Stimulated activated CD4-positive, alpha-beta T cell treated with anti-CD3 and anti-CD28 coated beads, Interleukin-1b, Interleukin-23, amount 100 ng/mL, for 1 hour (primary cell): ENCODE measurements at places on chromosomes 6 and 20.
A peak's percentile ranks its signal among the peaks of the same experiment; 100 is the strongest.

DNA sequence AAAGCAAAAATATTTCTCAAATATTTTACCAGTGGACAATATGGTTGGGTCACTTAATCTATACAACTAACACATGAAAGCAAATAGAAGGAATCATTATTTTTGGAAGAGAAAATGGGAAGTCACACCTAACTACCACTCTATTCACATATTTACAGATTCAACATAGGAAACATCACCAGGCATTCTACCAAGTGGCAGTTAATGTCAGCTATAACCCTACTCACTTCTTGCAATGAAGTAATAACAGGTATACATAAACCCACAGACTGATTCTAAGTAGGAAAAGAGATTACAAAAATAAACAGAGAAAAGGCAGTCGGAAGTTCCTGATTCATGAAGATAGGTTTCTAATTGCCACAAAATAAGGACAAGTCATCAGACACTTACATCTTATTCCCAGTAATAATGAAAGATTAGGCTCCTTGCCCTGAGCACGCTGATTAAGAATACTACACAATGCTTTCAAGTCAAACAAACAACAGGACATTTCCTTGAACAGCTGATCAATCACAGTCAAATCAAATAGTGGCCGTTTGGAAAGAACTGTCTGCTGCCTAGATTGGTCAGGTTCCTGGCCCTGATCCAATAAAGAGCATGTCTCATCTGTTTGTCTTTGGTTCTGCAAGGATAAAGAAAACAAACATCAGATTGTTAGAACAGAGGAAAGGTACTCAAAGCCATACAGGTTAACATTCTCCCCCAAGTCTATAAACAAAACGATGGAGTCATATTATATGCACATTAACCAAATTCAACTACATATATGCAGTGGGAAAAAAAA, 79.2 kb upstream of the PLN start:
- no peak for DNase-seq

DNA sequence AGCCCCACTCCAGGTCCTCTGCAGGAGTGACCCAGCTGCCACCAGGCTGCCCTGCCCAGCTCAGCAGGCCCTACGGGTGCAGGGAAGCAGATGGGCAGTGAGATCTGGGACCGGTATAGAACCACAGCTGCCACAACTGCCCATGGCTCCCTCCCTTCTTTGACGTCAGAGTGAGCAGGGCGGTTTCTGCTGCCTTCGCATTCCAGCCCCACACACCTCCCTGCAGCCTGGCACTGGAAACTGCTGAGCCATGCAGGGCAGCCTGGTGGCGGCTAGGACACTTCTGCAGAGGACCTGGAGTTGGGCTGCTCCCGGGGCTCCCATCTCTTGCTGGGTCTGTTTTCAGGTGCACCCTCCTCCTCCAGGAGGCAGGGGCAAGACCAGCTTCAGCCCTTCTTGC, 101.6 kb upstream of the CD93 start:
- DNase-seq, result no peak

- no peak for DNase-seq
These were observed 112.1 kb upstream of the BCLAF1 start for GRCh38 chr6:136401749-136402148.

GRCh38 chr6:98970469-98970868, 22.7 kb upstream of the FBXL4 start:
- DNase-seq, result no peak

- no peak for DNase-seq
These were observed 7.7 kb downstream of the PSMB1 start for GRCh38 chr6:170545405-170545804.

- DNase-seq, result no peak
These were observed 316.3 kb downstream of the SLC35F1 start for GRCh38 chr6:118223316-118223715.

- no peak for DNase-seq
These were observed 42.6 kb downstream of the KIAA1755 start for GRCh38 chr20:38217791-38218565.

DNA sequence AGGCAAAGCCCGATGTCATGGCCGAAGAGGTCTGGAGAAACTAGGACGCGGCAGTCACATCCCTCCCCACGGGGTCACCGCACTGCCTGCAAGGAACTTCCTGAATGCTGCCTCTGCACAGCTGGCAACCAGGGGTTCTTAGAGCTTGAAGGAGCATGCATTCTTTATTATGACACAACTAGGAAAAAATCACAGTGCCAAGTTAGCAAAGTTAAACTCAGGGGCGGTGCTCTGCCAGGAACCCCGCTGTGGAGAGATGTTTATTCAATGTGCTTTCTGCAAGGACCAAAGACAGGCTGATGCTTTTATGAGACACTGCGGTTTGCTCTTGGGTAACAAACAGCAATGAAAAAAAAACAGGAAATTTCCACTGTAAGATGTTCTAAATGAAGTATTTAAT, 287.3 kb upstream of the FOXQ1 start:
- DNase-seq, result no peak

- no peak for DNase-seq
These were observed 20.1 kb downstream of the OPRM1 start for GRCh38 chr6:154058963-154059680.

DNA sequence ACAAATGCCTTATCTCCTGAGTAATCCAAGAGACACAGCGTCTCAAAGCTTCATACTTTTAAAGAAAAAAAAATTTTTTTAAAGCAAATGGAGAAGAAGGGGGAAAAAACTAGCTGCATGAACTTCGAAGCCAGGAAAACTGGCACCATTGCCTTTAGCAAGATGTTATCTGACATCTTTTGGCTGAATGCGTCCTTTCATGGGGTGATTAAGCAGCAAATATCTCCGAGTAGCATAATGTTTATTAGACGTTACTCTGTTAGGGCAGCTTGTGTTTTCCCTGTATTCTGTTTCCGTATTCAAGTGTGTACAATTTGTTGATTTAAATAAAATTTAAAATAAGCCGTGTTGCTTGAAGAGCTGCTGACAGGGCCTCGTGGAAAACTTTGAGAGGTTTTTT, 76.5 kb upstream of the TSHZ2 start:
- DNase-seq, result no peak

GRCh38 chr6:133393891-133394290, 152.7 kb downstream of the EYA4 start:
- no peak for DNase-seq

DNA sequence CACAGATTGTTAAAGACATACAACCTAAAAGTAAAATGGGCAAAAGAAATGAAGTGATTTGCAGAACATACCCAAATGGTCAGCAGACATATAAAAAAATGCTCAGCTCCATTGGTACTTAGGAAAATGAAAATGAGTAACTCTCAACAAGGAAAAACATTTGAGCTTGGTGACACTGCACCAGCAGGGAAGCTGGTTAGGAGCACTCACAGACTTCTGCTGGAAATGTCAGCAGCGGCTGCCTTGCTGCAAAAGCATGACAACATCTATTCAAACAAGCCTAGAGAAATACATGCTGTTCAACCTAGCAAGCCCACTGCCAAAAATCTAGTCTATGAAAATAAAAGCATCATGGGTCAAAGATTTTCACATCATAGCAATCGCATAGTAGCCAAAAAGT, 99.0 kb upstream of the FOXQ1 start:
- no peak for DNase-seq

DNA sequence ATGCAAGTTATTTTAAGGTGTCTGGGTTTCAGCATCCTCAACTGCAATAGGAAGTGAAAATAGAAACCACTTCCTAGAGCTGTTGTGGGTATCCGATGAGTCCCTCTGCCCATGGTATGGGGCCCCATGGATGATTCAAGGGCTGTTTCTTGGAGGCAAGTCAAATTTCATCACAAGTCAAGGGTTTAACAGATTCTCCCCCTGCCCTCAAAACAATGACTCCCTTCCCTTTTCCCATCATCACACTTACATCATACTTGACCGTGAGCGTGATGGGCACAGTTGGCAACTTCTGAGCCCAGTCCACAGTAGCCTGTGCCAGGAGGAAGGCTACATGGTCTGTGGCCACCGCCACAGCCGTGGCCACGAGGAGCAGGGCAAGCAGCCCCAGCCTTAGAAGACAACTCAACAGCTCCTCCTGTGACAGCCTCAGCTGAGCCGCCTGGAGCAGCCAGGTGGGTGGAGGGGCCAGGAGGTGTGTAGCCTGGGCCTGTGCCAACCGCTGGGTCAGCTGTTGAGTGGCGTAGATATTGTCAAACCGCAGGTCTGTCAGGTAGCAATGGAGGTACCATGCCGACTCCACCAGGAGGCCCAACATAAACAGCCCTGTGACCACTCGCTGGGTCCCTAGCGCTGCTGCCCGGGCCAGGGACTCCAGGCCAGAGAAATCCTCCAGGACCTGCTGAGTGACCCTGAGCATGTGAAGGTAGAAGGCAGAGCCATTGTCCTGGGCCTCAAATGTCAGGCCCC, 5.2 kb downstream of the OCSTAMP start:
- no peak for DNase-seq

GRCh38 chr6:150410906-150411305, 42.1 kb downstream of the IYD start:
- no peak for DNase-seq

DNA sequence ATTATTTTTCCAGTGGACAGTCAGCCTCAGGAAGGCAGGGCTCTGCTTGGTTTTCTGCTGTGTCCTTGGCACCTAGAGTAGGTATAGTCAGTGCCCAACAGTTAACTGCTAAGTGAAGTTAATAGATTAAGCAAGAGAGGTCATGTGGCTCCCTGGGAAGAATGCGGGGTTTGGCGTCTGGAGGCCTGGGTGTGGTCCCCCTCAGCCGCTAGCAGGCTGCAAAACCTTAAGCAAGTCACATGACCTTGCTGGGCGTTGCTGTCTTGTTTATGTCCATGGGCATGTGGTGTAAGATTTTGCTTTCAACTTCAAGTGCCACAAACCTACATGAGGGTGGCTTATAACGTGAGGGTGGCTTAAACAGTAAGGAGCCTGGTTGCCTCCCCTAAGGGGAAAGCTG, 75.5 kb upstream of the SCP2D1 start:
- DNase-seq, result no peak

DNA sequence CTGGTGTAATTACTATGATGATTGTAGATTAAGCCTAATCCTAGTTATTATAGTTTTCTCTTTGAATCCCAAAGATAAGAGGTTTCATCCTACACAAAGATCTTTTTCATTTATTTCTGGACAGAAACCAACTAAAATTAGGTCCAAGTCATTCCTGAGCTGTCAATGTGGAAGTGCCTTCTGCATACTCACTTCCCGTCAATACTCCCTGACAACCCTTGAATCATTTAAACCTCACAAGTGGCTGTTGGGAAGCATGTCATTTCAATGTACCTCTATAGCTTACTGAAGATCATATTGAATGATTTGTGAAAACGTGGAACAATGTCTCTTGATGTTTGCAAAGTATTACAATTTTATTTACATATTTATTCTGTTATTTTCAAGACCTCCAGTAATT, 274.1 kb downstream of the HACE1 start:
- DNase-seq, result no peak

GRCh38 chr6:62284725-62285124, 1.3 kb downstream of the KHDRBS2 start:
- DNase-seq, result no peak

DNA sequence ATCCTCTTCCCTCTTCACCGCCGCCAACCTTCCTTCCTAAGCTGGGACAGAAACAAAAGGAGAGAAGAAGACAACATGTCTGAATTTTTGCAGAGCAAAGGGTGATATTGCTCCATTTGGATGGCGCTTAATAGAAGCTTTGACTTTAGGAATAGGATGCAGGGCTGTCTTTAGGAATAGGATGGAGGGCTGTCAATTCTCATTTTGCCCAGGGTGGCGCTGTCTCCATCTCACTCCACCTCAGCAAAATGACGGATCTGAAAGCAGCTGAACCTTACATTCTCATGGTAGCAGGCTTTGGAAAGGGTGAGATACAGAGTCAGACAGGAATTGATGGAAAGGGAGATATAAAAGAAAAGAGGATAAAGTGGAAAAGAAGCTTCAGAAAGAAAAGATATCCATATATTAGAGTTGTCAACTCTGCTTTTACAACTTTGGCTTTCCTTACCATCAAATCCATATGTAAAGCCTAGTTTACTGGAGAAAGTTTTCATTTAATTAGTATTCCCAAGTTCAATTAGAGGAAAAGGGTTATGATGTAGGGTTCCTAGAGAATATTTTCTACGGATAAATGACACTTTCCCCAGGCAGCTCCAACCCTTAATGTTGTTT, 2.4 kb downstream of the MTCL3 start:
- DNase-seq, result peak; percentile 19

GRCh38 chr6:84804720-84805119, 40.3 kb upstream of the TBX18 start:
- DNase-seq, result no peak

DNA sequence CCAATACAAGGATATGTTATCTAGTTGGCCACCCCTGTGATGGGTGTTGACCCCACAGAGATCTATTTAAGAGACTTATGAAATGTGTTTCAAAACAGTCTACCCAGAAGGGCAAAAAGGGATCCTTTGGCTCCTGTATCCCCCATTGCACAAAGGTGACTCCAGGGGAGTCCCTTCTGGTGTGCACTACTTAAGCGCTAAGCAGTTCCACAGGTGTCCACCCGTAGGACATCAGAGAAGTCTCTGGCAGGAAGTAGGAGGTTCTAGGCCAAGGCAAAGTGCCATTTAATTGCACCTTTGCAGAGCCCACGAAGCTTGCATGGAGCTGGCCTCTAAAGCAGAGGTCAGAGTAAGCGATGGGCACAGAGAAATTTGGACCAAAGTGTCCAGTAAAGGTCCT, 147.7 kb downstream of the MRPL14 start:
- DNase-seq, result no peak

GRCh38 chr6:38715016-38715689, at the start of gene DNAH8:
TSS of gene DNAH8 (plus strand) at chr6:38715311. CDS start at chr6:38722810, 7,499 bp downstream.
- peak; percentile 2 for DNase-seq

- no peak for DNase-seq
These were observed 145.3 kb upstream of the TCF21 start for GRCh38 chr6:133743621-133744020.

DNA sequence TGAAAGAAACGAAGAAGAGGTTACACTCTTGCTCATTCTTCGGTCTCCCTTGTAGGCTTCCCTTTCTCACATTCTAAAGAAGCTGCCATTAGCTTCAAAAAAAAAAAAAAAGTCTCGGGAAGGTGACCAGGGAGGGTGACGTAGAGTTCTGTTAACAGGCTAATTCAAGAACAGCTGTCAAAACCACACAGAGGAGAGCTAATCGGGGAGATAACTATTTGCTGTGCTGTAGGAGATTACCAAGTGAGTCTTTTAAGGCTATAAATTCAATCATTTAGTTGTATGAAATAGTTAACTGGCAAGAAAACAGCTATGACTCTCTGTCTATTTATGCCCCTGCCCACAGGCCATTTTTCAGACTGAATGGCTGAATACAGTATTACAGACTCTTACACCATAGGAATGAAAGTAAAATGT, 256.8 kb downstream of the SYNE1 start:
- DNase-seq, result no peak

DNA sequence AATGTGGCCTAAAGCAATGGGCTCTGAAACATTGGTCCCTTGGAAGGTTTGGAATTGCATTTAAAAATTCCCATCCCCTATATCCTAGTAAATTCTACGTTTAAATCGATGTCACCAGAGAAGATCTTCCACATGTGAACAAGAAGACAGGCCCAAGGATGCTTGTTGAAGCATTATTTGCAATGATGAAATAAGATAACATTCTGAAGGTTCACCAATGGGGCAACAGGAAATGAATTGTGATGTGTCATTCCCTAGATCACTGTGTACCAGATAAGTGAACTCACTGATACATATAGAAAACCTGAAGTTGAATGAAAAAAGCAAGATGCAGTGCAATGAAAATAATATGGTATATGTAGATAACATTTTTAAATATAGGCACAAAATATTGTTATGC, 464.3 kb upstream of the BTBD3 start:
- DNase-seq, result no peak
